ENCODE measurements at places on chromosomes 2 and 18.

GRCh38 chr18:80167331-80167730 lies 58.3 kb downstream of the ADNP2 start:
- no peak for DNase-seq

DNA sequence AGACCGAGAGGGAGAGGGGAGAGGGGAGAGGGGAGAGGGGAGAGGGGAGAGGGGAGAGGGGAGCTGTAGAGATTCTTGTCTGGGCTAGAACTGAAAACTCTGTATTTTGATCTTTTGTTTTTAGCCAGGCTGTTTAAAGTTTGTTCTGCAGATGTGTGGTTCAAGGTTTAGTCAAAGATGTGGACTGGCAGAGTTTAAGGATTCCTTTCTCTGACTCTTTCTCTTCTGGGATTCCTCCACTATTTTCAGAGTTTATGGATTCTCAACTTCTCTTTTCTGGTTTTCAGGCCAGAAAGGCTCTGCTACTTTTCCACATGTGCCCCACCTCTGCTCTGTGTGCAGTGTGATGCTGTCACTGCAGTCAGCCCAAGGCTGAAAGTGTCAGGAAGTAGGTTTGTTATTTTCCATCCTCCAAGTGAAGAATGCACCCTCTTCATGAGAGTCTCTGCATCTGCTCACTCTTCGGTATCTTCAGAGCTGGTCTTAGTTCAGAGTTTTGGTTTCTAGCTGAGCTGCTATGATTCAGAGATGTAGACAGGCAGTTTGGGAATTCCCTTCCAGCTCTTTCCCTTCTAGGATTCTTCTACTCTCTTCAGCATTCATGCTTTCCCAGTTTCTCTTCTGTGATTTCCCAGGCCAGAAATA lies 130.9 kb upstream of the SMAD7 start:
- no peak for DNase-seq

DNA sequence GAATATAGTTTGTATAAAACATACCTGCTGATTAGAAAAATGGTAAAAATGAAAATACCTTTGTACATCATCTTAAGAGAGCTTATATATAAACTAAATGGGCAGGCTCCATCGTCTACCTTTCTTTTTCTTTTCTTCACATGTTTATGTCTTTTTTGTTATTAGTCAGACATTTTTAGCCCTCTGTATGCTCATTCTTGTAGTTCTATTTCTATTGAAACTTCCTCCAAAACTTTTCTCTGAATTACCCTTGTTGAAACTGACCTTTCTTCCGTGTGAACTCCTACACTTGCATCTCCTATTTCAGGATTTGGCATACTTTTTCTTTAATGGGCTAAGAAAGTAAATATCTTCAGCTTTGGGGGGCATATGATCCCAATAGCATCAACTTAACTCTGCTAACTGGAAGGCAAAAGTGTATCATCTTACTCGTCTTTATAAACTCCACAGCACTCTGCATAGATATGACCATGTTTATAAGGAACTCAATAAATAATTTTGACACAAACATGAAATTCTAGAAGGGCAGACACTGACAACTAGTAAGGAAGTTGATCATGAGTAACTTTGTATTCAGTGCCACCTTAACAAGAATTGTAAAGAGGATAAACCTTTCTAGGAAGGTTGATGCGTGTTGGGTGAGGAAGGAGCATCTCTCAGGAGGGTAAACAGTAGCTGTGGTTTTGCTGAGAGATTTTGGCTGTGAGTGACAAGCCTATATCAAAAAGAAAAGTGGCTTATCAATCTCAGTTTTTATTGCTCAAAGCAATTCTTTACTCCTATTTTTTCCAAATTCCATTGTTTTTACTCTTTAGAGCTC lies 127.6 kb downstream of the PIK3C3 start:
- DNase-seq = no peak

DNA sequence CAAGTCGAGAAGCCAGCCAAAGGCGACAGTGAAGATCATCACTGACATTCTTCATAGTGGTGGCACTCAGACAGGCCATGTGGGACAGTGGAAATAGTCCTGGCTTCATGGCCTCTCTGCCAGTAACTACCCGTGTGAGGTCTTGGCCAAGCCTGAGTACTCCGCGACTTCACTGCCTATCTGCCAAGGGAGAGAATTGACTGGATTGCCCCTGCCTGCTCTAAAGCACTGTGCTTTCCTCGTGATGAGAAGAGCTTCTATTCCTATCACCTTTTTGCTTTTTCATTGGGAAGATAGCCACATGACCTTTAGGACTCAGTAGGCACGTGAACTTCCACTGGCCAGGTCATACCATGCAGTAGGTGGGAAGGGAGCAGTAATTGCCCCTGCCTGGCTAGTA lies 239.3 kb downstream of the HAUS1 start:
- DNase-seq = no peak

GRCh38 chr2:162938387-162938786 lies 99.8 kb upstream of the KCNH7 start:
- DNase-seq = no peak

- DNase-seq = no peak
These were observed 12.5 kb downstream of the SERPINB7 start for GRCh38 chr18:63787673-63788072.

- no peak for DNase-seq
These were observed 12.3 kb downstream of the FLACC1 start for GRCh38 chr2:201344663-201345366.

DNA sequence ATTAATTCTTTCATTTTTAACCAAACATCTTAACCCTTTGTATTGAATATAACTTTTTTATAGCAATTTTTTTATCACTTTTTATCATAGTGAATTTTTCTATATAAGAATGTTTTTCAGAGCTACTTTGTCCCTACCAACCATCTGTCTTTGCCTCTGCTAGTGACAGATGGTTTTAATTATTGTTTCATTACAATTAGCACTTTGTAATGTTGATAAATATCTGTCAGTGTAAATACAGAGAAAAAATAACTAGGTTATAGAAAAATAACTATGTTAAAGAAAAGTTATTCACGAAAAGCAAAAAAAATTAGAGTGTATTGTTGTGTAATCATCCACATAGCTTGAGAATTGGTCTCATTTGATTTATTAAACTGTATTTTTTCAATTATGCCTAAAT lies 91.0 kb upstream of the CDH19 start:
- DNase-seq = no peak

GRCh38 chr18:59685501-59685900 lies 11.7 kb downstream of the CCBE1 start:
- no peak for DNase-seq

- DNase-seq = no peak
These were observed 208.3 kb downstream of the AGAP1 start for GRCh38 chr2:235702186-235702585.

DNA sequence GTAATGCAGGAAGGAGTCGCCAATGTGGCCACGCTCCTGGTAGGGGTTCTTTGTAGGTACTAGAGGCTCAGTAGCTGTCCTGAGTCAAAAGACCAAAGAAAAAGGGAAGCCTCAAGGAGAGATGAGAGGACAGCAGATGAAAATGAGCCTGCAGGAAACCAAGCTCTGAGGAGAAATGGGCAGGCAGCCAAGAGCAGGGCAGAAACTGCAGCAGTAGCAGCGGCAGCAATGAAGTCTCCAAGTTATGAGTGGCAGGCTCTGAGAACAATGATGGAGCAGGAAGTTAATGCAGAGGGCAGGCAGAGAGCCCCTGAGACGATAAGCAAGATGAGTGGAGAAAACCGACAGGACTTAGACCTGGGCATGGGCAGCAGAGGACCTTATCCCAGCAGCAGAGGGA lies 48.2 kb upstream of the TMEM200C start:
- no peak for DNase-seq

DNA sequence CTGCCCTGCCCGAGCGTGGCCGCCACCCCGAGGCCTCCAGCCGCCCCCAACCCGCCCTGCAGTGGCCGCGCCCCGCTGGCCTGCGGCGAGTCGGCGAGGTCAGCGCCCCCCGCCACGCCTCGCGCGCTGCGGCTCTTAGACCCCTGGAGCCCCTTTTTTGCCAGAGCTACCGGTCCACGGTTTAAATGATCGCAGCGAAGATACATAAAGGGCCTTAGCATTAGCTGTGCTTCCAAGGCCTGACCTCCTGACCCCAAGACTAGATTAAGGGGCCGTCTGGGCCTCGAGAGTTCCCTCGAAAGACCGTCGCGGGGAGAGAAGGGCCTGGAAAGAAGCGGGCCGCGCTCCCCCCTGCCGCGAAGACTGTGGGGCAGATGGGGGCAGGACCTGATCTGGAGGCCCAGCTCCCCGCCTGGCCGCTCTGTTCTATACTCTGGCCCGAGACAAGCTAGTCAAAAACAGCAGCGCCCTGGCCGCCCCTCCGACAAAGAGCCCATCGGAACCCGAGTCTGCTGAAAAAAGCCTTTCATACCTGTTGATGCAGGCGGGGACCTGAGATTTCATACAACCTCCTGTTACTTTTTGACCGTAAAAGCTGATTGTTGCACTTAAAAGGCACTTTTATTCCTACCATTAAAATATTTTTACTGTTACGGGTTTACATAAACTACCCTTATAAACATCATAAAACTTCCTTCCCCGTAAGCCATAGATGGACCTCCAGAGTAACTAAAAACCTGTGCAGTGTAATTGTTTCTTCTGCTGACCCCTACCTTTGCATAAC lies 68.7 kb upstream of the PSMD14 start:
- DNase-seq = no peak

GRCh38 chr2:234438305-234438977 lies 58.4 kb downstream of the ARL4C start:
- DNase-seq = no peak

DNA sequence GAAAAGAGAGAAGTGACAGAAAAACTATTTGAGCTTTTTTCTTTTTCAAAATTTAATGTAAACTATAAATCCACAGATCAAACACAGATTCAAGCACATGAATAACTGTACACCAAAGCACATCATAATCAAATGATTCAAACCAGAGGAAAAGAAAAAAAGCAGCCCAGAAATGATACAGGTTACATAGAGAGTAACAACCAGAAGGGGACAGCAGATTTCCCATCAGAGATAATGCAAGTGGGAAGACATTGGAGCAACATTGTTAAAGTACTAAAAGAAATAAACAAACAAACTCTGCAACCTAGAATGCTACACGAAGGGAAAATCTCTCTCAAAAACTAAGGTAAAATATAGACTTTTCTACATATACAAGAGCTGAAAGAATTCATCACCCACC lies 34.5 kb downstream of the CMPK2 start:
- DNase-seq = no peak

- no peak for DNase-seq
These were observed 30.7 kb downstream of the UBE2F start for GRCh38 chr2:237997521-237997920.

- DNase-seq = no peak
These were observed 15.2 kb downstream of the CAPG start for GRCh38 chr2:85394976-85395375.

GRCh38 chr2:199922856-199923255 lies 11.8 kb downstream of the C2orf69 start:
- no peak for DNase-seq

- DNase-seq = no peak
These were observed 123.1 kb upstream of the PPP1CB start for GRCh38 chr2:28628506-28628905.

DNA sequence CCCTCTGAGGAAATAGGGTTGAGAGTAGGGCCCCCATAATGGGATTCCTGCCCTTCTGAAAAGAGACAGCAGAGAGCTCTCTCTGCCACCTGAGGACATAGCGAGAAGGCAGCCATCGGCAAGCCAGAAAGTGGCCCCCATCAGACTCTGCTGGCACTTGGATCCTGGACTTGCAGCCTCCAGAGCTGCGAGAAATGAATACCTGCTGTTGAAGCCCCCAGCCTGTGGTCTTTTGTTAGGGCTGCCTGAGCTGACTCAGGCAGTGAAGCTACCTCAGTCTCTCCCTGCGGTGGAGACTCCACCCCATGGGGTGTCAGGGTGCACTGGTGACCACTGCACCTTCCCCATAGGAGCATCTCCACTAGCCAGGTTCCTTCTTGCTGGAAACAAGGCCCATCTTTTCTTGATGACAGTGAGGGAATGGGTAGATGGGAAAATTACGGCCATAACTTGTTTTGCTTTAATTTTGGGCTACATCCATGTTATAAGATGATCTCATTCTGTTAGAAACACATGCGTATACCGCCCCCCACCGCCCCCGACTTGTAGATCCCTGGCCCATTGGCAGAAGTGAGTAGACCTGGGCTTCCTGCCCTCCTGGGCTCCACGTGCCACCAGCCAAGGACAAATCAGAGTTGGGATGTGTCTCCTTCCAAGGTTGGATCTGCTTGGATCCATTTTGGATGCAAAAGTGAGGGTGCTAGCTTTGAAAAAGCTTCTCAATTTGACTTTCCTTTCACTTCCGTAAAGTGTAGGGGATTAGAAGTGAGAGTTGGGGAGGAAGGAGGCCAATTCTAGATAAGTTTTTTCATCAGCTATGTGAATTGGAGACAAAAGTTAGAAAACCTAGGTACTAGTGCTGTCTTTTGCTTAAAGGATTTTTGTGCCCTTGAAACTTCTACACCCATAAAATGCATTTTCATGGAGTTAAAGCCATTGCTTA lies 42.9 kb downstream of the NCK2 start:
- DNase-seq = no peak

- DNase-seq = no peak
These were observed 98.6 kb downstream of the GALNT1 start for GRCh38 chr18:35680139-35680551.

GRCh38 chr18:51301376-51301775 lies 103.9 kb upstream of the MEX3C start:
- DNase-seq = no peak

DNA sequence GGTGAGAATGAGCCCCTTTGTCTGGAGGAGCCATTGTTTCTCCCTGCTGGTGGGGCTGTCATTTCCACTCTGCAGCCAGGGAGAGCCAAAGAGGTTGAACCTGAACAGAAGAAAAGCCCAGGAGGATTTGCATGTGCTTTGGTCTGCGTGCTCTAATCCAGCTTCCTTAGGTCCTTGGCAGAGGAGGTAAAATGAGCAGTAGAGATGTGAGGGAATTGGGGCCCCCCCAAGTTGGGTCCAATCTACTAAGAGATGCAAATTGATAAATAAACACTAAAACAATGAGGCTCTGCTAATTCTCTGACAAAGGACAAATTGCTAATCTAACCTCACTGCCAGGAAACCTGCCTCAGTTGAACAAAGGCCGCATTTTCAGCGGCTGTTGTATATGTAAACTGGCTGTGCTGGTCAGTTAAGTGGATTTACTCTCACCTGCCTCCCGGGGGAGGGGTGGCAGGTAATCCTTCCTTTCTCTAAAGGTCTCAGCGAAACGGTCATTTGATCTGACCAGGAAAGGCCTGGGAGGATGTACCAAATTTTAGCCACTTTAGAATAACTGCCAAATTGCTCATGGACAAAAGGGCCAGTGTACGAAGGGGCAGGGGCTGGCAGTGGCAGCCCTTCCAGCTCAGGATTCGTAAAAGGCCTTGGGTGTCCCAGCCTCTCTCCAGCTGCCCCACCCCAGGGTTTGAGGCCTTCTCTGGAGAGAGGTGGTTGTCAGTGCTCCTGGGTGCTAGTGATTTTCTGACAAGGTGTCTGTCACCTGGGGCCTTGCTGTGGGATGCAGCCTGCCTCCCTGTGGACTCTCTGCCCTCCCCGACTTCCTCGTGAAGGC lies 193.6 kb downstream of the MIB1 start:
- no peak for DNase-seq

GRCh38 chr2:225120186-225120585 lies 77.9 kb upstream of the DOCK10 start:
- peak; percentile 56 for DNase-seq

GRCh38 chr2:210072922-210073509 lies 70.6 kb downstream of the RPE start:
- DNase-seq = no peak

- DNase-seq = no peak
These were observed 120.8 kb downstream of the ESCO1 start for GRCh38 chr18:21479721-21480120.
